ENCODE measurements at places on chromosomes 1 and 21. TPM values are rescaled to one million over a fixed set of nuclear protein-coding genes. Genes with fewer than 3 reads are reported as not detected.

DNA sequence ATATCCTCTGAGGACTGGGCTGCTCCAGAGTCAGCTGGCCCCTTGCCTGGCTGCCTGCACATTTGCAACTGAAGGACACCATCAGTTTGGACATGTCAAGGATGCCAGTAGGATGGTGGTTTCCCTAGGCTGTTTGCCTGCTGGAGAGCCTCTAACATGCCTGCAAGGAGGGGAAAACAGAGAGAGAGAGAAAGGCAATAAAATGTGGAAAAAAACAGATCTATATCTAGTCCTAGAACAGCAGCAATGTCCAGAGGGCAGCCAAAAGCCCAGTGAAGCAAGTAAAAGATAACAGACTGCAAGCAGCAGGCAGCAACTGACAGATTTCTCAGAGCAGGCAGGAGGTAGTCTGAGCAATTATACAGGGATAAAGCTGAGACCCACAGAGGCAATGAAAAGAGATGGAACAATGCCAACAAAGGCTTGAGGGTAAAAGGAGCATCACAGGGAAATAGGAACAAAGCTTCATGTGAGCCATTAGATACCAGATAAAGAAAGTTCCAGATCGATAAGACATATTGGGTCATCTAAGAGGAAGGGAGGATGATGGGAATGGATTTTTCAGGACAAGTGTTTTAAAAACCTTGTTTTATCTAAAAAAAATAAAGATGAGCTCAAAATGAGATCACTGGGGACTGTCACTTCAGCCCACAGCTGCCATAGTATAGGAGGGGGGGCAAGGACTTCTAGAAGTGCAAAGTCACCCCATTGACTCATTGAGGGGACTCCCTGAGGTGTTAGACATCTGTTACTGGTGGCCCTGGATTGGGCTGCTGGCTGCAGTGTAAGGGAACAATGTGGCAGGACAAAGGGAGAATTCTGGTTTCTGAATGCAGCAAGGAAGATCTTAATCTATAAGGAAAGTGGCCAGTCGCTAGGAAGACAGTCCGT lies 38.6 kb upstream of the GADD45A start:
- DNase-seq = no peak

DNA sequence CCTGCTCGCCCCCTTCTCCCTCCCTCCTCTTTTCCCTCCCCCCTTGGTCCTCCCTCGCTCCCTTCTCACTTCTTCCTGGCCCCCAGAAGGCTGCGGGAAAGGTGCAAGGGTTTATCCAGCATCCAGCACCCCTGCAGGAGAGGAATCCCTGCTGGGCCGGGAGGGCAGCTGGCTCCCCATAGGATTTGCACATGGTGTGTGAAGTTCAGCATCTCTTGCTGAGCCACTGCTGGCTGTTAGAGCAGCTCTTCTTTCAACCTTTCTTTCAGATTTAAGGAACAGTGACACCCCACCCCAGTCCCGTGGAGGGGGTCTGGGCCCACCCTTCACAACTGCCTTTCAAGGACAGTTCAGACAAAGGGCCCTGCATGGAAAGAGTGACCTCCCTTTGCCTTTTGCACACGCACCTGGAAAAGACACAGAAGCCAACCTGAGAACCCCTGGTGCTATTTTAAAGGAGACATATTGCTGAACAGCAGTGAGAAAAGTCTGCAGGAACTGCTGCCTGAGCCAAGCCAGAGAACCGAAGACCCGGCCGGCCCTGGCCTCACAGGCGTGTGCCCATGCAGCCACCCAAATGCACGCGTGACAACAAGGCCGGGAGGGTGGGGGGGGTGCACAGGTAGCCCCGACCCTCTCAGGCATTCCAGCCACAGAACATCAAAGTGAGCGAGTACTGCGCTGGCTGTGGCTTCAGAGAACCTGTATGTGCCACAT lies 66.6 kb downstream of the SLC37A1 start:
- DNase-seq = no peak

- peak; percentile 89 for DNase-seq
Measured at GRCh38 chr1:3312898-3313575, 141.4 kb upstream of the ARHGEF16 start.

GRCh38 chr1:100708476-100709062 lies 11.0 kb upstream of the VCAM1 start:
- DNase-seq = no peak

DNA sequence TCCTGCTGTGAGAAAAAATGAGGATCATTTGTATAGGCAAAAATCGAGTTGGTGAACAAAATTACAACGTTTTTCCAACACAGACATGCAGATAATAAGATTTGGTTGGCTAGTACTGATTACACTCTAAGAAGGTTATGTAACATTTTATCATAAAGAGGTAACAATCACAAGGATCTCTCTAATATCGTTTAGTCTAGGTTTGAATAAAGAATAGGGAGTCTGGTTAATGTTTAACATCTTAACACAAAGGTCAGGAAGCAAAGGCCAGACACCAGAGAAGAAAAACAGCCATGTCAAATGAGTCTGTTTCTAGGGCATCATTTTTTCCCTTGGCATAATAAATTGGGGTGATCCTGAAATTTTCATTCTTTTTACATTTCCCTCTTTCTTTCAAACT lies 207.4 kb upstream of the CHRM3 start:
- DNase-seq = no peak

DNA sequence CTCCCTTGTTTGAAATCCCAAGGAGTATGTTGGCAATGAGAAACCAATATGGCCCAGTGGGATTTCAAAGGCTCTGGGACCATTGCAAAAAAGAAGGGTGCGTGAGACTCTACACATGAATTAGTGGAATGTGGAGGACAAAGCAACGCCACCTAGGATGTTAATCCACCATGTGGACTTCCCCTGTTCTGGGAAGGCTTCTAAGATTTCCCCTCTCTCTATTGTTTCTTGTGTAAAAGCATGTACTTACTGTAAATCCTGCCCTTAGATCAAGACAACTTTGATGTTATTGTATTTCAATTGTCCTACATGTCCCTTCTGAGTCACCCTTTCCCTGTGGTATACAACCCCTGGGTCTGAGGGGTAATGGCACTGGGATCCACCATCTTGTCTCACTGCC lies 4.7 kb upstream of the ACADM start:
- DNase-seq = no peak

SPATC1L gene
- 8.0 TPM for total RNA-seq

SLAMF9 gene
- total RNA-seq = 0.56 TPM

HRNR gene
- not detected for total RNA-seq

OR6N1 gene
- total RNA-seq = not detected
